Occipital lobe (tissue), 3 donors: ENCODE measurements at places on chromosomes 1 and 21.

DNA sequence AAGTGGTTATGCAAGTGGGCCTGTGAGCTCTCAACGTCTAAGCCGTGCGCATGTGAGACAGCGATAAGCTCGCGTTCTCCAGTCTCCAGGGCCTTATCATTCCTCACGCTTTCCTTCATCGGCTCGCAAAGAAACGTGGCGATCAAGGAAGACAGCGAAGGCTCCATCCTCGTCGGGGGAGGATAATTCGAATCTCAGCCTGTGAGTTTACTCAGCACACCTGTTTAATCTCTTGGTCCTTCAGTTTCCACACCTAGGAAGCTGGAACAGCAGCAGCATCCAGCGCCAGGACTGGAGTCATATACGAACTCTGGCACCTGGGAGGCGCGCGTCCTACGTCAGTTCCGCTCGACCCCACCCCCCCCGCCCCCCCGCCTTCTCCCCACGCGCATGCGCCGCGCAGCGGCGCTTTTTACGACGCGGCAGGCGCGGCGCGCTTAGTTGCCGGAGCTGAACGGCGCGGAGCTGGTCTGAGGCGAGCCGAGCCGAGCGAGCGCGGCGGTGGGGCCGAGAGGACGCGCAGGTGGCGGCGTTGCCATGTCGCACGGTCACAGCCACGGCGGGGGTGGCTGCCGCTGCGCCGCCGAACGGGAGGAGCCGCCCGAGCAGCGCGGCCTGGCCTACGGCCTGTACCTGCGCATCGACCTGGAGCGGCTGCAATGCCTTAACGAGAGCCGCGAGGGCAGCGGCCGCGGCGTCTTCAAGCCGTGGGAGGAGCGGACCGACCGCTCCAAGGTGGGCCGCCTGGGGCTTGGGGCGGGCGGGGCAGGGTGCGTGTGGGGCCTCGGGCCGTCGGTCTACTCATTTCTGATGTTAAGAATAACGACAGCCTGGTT lies at the start of gene PITHD1:
PITHD1 (plus strand) TSS at position 440 of the 836 bp plus-strand sequence; CDS start at position 538, 98 bp downstream.
- peak; percentile 85 for DNase-seq

DNA sequence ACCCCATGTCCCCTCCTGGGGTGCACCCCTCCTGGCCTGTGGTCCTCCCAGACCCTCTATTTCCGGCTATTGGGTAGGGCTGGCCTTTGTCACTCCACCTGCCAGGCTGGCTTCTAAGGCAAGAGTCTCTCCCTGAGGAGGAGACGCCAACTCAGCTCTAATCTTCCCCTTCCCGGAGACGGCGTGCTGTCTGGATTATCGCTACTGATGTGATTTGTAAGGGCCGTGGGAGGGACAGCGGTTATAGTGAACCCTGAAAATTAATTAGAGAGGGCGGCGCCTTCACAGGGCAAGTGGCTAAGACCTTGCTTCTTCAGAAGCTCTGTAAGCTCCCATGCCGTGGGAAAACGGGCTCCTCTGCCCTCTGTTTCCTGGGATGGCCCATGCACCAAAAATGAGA lies 207.0 kb upstream of the VAMP3 start:
- DNase-seq: no peak

DNA sequence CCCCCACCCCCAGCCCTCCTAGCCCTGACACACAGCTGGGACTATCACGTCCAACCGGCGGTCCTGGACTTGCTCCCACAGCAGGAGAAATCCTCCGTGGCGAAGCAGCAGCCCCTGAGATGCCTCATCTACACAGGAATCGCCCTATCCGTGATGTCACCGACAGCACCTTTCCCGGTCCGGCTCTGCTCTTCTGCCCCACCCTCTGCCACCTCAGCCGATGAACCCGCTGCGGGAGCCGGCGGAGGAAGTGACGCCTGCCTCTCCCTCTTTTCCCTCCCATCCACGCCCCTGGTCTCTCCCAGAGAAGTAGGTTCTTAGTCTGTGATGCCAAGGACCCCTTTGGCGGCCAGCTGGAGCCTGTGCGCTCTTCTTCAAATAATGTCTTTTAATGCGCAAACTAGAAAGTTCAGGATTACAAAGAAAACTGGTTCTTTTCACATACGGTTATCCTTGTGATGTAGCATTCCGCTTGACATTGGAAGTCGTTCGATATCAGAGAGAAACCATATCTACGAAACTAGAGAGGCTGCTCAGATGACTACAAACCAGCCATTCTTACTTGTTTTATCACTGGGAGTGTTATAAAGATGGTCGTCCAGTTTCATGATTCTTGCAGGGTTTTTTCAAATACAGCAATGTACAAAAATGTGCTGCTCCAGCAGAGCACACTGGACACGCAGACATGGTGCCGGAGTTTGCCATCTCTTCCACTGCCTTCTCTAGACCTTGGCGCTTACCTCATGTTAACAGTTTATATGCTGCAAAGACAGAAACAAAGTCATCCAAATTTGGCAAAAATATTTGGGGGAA lies 120.3 kb downstream of the PPIAL4G start:
- peak; percentile 10 for DNase-seq

GRCh38 chr1:157648317-157648716 lies 50.4 kb upstream of the FCRL4 start:
- no peak for DNase-seq

DNA sequence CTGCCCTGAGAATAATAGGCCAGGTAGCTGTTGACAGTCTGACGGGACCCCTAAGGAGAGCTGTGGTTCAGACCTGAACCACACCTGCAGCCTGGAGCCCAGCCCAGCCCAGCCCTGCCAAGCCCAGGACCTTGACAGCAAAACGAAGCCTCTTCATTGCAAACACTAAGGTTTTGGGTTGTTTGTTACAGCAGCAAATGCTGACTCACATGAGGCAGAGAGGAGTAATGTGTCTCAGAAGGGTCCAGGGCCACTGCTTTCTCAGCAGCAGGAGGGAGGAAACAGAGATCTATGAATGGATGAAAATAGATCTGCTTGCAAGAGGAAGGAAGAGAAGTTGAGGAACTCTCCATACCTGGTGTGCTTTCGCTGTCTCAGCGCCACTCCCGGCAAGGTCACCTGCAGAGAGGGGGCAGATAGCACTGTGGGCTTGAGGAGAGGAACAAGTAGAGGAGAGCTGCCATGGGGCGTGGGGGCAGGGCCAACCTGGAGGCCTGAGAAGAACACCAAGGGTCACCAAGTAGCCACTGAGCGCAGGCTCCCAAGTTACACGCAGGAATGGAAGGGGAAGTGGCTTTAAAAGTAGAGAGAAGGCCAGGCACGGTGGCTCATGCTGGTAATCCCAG lies 127.2 kb downstream of the ZNF281 start:
- DNase-seq: no peak

DNA sequence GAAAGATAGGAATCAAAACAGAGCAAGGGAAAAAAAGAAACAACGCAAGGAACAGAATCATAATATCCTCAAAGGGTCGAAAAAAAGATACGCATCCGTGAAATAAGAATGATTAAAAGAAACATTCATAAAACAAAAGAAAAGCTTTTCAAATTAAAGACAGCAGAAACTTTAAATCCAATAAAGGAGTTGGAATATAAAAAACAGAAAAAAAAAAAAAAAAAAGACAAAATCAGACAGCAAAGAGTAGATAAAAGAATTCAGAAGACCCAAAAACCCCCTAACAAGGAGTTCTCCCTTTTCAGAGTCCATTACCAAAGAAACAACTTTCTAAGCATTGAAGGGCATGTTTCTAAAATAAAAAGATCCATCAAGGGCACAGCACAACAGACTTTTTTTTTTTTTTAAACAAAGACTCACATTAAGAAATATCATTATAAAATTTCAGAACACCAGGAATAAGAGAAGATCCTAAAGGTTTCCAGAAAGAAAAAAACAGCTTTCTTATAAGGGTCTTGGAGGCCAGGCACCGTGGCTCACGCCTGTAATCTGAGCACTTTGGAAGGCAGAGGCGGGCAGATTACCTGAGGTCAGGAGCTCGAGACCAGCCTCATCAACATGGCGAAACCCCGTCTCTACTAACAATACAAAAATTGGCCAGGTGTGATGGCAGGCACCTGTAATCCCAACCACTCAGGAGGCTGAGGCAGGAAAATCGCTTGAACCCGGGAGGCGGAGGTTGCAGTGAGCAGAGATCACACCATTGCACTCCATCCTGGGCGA lies 44.7 kb downstream of the ENAH start:
- DNase-seq: no peak

- DNase-seq: no peak
Measured at GRCh38 chr1:66168467-66168887, 365.5 kb upstream of the SGIP1 start.

DNA sequence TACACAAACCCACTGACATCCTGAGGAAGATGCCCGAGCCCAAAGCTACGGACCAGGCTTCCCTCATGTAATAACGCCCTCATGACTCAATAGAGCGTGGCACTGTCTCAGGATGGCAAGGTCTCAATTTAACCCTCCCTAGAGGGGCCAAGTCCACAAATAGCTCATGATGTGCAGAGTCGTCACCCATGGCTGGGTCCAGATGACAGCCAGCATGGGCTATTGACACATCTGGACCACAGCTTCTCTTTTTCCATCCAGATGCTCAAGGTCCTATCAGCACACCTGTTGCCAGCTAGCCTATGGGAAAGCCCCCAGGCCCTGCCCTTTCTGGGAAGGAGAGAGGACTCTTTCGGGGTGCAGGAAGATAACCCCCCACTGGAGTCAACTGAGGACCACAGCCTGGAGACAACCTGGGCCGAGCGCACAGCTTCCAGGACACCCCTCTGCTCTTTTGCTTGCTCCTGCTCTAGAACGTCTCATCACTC lies 2.8 kb downstream of the LAPTM5 start:
- no peak for DNase-seq

DNA sequence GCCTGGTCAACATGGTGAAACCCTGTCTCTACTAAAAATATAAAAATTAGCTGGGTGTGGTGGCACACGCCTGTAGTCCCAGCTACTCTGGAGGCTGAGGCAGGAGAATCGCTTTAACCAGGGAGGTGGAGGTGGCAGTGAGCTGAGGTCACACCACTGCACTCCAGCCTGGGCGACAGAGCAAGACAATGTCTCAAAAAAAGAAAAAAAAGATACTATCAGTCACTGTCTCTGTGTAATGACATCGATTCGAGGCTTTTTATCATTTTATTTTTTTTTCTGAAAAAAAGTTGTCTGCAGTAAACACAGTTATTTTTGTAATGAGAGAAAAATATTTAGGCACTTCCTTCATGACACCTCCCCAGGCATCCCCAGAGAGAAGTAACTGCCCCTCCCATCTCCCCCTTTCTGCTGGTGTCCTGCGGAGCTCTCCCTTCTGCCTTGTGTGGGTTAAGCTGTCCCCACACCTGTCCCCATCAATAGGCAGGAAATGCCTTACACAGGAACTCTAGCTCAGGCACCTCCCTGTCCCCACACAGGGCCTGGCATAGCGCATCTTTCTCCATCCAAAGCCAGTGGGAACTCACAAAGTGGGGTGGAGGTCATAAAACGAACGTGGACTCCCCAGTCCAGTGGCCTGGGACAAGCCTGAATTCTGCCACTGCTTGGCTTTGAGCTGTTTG lies 132.0 kb downstream of the SYF2 start:
- DNase-seq: no peak

DNA sequence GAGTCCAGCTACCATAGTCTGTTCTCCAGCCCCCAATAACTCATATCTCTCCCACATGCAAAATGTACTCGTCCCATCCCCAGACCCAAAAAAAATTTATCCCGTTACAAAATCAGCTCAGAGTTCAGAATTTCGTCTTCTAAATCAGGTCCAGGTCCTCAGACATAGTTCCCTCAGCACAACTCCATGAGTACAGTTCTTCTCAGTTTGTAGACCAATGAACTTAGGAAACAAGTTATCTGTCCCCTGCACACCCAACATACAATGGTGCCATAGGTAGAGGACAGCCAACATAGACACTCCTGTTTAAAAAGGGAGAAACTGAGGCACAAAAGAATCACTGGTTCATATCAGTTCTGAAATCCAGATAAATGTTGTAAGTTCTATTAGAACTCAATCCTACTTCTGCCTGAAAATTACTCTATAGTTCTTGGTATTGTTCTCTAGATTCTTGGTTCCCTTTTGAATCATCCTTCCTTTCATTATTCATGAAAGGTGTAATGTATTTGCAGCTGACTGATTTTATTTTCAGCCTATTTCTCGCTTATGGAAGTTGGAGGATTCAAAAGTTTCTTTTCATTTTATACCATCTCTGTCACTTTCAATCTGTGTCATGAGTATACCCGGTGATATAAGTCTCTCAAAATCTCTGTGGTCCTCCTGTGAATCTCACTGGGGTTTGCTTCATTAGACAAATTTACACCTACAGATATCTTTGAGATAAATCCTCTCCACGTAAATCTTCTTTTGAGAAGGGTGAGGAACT lies 75.8 kb upstream of the TSPAN2 start:
- DNase-seq: no peak

DNA sequence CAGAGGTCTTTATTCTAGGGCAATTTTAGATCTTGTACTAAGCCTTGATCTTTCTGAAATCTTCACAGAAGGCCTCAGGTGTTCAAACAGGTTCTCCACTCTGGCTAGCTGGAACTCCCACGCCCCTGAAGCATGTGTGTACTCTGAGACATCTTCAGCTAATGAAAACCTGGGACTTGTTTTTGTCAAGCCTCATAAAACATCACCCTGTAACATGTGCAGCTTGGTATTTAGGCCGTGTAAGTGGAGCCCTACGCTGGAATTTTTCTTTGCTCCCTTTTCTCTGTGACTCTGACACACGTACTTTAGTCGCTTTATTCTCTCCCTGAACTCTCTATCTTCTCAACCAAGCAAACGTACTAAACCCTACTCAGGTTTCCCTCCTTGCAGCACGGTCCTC lies 701.9 kb upstream of the ZP4 start:
- no peak for DNase-seq

- DNase-seq: no peak
Measured at GRCh38 chr21:18705971-18706370, 302.4 kb upstream of the TMPRSS15 start.

DNA sequence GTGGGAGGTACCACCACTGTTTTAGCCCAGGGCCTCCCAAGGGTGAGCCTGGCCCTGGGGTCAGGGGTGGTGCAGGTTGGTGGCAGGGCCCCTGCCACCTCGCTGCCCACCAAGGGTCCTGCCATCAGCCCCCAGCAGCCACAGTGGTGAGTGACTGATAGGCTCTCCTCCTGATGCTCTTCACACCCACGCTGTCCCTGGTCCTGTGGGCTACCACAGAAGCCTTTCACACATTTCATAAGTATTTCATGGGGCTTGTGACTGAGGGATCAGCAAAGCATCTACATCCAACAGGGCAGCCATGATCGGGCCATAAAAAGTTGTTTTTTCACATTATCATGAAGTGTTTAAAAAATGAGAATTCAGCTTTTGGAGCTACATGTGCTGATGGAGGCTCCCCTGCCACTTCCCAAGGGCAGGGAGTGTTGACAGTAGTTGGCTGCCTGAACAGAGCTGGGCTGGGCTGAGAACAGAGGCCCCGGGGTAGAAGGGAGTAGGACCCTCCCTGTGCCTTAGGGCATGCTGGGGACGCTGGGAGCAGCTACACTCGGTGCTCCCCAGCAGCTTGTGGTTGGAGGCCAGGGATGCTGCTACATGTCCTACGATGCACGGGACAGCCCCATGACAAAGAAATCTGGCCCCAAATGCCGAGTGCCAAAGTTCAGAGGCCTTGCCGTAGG lies 73.1 kb upstream of the TMEM51 start:
- no peak for DNase-seq

DNA sequence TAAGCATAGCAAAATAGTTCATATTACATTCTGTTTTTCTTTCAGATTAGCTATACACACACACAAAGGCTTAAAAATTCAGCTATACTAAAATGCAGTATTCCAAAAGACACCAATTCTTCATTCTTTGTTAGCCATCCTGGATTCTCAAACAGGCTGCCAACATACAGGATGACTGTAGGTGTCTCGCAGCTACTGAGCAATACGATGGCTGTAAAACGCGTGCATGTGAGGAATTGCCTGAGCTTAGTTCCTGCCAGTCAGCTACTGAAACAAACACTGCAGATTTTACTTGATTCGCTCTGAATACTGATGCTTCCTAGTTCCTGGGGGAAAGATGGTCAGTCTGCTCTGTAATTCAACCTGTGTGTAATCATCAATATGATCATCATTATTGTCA lies 24.7 kb upstream of the HMGN1 start:
- DNase-seq: no peak
